ENCODE measurements at places on chromosomes 4 and X.

GRCh38 chr4:1738410-1738809 lies 17.1 kb downstream of the TACC3 start:
- no peak for DNase-seq

GRCh38 chr4:42568610-42569207 lies 88.2 kb downstream of the ATP8A1 start:
- DNase-seq = peak; percentile 29

- no peak for DNase-seq
These were observed 158.0 kb upstream of the GYPA start for GRCh38 chr4:144298519-144298918.

DNA sequence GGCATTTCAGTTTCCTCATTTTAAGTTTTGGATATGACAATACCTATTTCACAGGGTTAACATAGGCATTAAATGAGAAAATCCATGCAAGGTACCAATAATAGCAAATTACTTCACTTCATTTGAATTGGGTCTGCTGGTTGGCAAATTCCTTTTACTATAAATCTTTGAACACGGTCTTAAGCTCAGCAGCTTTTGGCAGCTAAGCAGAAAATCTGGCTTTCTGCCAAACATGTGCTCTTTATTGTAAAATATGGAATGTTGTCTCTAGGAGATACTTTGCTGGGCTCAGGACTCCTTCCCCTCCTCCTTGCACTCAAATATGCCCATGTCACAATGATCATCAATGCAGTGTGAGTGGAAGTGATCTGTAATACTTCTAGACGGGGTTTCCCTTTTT lies 16.8 kb upstream of the DMP1 start:
- no peak for DNase-seq

DNA sequence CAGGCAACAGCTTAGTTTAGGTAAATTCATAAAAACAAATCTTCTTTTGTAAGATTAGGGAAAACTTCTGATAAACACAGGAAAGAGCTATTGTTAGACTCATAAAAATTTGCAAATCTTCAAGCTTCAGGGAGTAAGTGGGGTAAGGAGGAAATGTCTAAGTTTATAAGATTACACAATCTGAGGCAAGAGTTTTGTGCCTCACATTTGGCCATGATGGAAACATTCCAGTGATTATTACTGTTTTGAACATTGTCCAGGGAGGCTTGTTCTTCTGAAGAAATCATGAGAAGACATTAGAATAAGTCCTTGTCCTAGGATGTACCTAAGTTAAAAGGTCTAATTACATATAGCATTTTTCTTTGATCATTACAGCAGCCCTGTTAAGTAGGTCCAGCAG lies 72.8 kb downstream of the MAOB start:
- no peak for DNase-seq

DNA sequence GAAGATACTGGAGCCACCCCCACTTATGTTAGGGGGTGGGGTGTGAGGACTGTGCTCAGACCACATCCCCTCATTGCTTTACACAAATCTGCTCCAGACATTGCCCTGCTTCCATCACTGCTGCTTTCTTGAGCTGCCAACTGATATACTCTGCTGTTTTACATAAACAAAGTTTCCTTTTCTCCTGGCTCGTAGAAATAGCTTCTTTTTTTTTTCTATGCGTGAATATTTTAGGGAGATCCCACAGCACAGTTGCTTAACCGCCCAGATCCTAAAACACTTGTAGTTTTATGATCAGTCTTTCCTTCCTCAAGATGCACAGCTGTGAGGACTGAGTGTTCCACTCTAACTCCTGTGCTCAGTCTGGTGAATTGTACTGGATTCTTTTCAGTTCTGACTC lies 768.4 kb downstream of the PCDH18 start:
- no peak for DNase-seq

DNA sequence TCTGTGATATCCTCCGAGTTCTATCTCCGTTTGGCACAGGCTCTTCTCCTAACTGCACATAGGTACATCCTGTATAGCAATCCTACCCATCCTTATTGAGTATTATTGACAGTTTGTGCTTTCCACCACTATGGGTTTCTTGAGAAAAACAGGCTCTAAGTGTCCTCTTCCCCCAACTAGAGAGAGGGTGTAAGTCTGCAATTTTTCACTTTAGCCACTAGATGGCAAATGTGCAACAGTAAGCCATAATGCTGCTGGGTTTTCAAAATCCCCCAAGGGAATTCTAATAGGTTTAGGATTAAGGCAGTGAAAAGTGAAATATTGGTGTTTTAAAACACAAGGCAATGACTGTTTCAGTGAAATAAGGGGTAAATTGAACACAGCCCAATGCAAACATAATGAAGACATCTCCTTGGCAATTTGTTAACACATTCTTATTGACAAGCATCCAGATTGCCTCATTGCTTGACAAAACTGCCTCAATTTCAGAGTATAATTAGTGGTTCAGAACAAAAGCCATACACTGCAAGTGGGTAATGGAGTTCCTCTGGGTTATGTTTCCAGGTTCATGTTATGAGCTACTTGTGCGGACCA lies 239.0 kb upstream of the HTR2C start:
- no peak for DNase-seq

- no peak for DNase-seq
These were observed 660 bp downstream of the GEMIN8 start for GRCh38 chrX:14029039-14029424.

- no peak for DNase-seq
These were observed 5.6 kb downstream of the SORCS2 start for GRCh38 chr4:7197910-7198309.

GRCh38 chr4:180564026-180564425 lies 1679.2 kb upstream of the TENM3 start:
- no peak for DNase-seq

- DNase-seq = no peak
These were observed 15.4 kb downstream of the IGFBP7 start for GRCh38 chr4:57094832-57095223.

GRCh38 chr4:162732876-162733275 lies 433.8 kb downstream of the NAF1 start:
- DNase-seq = no peak

DNA sequence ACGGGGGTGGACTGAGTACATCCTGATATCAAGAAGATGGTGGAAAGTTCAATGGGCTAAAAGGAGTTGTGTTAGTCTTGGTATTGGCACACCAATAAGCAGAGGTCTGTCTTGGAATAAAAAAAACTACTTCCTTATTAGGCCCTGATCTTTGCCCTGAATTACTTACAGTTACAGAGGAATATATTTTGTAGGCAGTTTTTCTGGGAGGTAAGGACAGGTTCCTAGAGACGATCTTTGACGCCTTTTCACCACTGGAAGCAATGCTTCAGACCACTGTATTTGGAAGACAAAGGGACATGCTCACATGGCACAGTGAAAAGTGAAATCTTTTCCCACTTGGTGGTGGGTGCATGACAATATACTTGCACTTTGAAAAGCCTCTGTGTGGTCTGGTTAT lies 618 bp upstream of the XK start:
- no peak for DNase-seq

DNA sequence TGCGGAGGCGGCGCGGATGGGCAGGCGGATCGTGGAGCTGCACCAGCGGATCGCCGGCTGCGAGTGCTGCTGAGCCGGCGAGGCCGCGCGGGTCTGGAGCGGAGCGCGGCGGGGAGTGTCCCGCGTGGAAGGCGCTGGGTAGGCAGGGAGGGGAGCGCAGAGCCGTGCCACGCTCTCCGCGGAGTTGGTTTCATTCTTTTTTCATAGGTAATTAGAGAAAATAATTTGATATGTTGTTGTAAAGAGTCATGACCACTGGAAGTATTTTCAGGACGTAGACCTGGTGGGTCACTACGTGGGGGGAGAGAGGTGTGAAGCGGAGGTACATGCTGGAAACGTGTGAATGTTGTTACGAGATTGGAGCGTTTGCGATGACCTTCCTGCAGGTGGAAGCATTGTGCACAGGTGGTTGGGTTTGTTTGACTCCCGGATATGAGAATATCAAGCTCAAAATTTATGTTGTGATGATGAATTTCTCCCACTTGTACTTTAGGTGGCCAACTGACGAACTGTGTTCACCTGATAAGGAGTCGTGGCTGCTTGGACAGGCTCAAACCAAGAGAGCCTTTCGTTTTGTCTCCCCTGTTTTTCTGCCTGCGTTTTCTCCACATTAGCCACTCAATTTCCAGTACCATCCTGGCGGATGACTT lies 19.1 kb upstream of the S100P start:
- DNase-seq = no peak

DNA sequence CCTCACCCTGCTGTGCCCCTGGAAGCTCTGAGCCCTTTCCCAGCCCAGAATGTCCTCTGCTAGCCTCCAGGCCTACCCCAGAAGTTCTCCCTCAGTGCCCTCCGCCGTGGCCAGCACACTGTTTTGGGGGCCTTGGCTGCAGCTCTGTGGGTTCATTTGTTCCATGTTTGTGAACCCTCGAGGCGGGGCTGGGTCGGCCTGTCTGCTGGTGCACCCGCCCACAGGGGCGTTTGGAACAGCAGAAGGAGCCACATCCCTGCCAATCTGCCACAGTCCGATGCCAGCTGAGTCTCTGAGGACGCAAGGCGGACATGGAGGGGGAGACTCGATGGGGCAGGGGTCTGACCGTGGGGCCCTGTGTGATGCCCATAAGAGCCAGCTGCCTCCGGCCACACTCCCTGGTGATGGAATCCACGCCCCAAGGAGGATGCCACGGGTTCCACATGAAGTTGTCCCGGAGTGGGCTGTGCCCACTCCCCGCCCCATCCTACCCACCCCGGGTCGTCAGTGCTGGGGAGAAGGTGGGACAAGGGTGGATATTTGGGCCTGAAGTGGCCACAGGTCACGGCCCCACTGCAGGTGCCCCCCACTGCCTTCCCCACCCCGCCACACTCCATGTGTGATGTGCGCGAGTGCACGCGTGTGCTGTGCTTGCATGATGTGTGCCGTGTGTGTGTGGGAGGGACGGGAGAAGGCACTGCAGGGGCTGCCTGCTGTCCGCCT lies 7.1 kb downstream of the ATP5ME start:
- no peak for DNase-seq

- no peak for DNase-seq
These were observed 2.5 kb downstream of the CPEB2 start for GRCh38 chr4:15004739-15005301.

- no peak for DNase-seq
These were observed 836.5 kb upstream of the HTR2C start for GRCh38 chrX:113747274-113747973.

GRCh38 chr4:158033416-158034120 lies 139.3 kb downstream of the GASK1B start:
- no peak for DNase-seq

DNA sequence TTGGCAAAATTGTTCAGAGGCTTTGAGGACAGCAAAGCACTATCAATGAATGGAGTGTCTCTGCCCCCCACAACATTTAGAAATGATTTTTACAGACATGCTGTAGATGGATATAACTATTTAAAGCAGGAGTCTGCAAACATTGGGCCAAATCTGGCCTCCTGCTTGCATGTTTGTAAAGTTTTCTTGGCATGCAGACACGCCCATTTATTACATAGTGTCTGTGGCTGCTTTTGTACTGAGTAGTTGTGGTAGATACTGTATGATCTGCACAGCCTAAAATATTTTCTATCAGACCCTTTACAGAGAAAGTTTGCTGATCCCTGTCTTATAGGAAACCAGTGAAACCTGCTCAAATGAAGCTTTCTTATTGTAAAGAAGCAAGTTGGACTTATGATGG lies 45.5 kb upstream of the PHEX start:
- no peak for DNase-seq

- DNase-seq = no peak
These were observed 25.0 kb upstream of the CWH43 start for GRCh38 chr4:48960988-48961635.

- no peak for DNase-seq
These were observed 80.1 kb upstream of the MAML3 start for GRCh38 chr4:140233791-140234696.

GRCh38 chr4:57159866-57160265 lies 49.7 kb upstream of the IGFBP7 start:
- DNase-seq = no peak

- DNase-seq = no peak
These were observed 217.5 kb upstream of the TEX13C start for GRCh38 chrX:125101971-125102755.

DNA sequence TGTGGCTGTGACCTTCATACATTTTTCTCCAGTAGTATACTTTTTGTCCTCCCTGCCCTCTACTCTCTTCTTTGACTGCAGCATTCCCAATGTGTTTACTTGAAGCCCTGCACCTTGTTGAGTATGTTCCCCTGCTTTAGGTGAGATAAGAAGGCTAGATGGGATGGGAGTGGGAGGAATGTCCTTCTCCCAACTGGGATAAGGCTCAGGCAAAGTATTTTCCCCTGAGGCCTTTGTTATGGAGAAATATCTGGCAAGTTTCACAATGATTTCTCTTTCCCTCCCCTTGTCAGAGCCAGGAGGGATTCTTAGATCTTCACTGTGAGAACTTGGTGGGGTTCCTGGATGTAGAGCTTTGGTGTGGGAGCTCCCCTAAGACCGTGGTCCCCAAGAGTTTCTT lies 131.8 kb downstream of the CLCN5 start:
- DNase-seq = no peak

DNA sequence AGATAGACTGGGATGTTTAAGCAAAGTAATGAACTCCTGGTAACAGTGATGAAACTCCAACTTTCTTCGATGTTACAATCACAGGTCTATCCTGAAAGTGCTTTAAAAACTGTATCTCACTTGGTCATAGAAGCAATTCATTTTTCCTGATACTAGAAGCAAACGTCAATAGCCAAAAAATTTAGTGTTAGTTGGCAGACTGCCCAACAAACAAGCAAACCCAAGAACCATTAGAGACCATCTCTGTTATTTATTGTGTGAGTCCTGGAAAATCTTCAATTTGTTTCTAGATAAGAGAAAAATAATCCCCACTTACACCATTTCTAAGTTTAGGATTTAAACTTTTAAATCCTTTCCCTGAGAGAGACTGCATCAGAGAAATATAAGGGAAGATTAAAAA lies 553.9 kb downstream of the INPP4B start:
- no peak for DNase-seq

DNA sequence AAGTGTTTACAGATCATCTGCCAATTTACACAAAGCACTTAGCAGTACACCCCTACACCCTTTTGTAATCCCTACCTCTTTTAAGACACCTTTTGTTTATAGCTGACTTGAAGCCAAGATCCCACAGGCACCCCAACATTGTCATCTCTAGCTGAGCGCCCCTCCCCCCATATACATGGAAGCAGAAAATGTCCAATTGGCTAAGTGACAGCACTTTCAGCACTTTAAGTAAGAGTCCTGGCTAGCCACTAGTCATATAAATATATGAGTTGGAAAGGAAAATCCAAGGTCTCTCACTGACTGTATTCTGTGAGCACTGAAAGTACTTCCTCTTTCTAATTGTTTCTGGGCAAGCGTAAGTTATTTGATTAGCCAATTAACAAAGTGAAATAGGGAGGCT lies 108.2 kb downstream of the NSUN7 start:
- no peak for DNase-seq

GRCh38 chr4:154464654-154465053 lies 26.9 kb downstream of the DCHS2 start:
- no peak for DNase-seq

- DNase-seq = no peak
These were observed 184.5 kb downstream of the ARHGAP10 start for GRCh38 chr4:147916351-147916750.

GRCh38 chr4:17511509-17511949 lies 361 bp downstream of the QDPR start:
- peak; percentile 27 for DNase-seq

Measured in activated naive CD4-positive, alpha-beta T cell (primary cell).